ENCODE measurements at places on chromosomes 4 and X.

DNA sequence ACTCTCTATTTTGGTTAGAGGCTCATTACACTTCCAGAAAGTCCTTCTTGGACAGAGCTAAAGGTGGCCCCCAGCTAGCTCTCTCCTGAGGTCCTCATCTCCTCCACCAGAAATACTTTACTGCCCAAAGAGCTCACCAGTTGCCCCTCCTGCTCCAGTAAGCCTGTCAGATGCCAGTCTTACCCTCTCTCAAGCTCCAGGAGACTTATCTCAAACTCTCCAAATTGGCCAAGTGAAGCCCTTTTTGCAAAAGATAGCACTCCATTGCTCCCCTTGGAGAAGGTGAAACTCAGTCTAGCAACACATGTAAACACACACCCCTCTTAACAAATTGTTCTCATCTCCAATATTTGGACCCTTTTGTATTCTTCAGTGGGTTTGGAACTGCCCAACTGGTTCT lies 128.5 kb downstream of the ZNF330 start:
- DNase-seq = no peak

DNA sequence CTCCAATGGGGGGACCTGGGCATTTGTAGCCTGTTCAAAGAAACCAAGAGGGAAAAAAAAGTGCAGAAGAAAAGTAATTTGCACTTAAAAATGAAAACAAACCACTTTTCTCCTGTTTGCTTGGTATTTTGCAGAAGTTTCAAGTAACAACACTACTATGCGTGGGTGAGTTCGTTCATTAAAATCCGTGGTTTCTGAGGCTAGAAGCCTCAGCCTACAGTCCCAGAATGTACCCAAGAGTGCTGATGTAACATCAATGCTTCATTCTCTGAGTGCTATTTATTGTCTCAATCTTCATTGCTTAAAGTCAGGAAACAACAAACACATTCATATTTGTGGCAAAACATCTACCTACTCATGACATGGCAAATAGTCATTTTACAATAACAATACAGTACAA lies 29.2 kb downstream of the LGI2 start:
- no peak for DNase-seq

DNA sequence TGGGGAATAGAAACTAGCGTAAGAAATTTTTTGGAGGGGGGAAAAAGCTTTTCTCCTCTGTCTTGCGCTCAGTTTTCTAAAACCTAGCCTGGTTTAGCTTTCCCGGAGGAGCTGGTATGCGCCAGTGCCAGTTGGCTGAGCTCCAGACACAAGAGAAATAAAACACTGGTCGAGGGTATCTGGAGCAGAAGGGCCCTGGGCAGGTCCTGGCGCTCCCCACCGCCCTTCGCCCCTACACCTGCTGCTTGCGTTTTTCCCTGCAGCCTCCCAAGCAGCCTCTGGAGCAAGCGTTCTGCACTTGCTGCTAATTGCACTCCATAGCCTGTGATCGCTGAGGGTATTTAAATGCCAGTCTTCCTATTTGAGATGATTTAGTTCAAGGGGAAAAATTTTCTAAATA lies 816 bp downstream of the EREG start:
- DNase-seq = peak; percentile 7

- DNase-seq = no peak
Measured at GRCh38 chr4:165621983-165622382, 243.2 kb downstream of the CPE start.

DNA sequence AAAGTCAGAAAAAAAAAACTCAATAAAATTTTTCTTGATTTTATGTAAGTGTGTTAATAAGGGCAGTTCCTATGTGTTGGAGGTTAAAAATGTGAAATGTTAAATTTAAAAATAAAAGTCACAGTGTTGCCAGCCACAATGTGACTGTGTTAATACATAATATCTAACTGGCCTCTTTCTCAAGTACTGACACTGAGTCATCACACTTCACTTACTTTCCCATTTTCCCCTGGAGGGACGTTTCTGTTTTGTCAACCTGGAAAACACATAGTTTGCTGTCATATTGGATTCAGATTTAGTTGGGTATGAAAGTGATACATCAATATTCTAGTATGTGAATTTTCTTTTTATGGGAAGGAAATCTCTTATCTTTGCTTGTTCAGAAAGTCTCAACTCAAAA lies 46.4 kb downstream of the ARHGEF38 start:
- no peak for DNase-seq

DNA sequence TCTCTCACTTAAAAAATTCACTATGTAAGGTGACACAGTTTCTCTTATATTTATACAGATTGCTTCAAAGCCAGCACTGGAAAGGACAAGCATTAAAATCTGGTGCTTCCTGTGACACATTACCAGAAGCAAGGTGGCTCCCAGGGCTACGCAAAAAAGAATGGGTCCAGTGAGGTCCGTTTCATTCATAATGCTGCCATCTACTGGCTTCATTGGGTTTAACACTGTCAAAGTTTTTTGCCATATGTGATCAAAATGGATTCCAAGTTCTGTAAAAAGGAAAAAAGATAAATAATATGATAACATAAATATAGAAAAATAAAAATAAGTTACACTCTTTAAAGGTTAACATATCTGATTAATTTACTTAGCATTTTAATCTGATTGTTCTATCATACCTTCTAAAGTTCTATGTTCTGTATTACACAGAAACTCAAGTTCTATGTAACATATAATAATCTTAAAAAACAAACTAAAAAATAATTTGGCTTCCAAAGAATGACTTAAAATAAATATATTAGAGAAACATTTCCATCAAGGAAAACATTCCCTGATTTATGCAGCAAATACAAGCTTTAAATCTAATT lies 22.1 kb downstream of the YIPF7 start:
- DNase-seq = peak; percentile 47

DNA sequence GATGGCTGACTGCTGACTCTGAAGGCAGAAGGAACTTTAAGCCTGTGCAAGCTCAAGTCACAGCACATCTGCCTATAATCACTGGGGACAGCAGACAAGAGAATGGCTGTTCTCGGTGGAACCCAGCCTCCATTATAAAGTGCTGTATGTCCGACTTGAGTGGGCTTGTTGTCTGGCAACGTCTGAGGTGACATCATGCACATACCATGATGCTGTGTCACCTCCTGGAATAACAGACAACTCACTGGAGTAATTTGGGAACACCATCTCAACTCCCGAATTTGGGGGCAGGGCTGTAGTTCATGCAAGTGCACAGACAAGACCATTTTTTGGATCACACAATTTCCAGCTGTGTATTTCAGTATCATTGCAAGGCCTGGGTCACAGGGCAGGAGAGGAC lies 59.8 kb upstream of the GPM6B start:
- DNase-seq = no peak

GRCh38 chr4:185165605-185166063 lies 22.6 kb downstream of the SLC25A4 start:
- DNase-seq = no peak

DNA sequence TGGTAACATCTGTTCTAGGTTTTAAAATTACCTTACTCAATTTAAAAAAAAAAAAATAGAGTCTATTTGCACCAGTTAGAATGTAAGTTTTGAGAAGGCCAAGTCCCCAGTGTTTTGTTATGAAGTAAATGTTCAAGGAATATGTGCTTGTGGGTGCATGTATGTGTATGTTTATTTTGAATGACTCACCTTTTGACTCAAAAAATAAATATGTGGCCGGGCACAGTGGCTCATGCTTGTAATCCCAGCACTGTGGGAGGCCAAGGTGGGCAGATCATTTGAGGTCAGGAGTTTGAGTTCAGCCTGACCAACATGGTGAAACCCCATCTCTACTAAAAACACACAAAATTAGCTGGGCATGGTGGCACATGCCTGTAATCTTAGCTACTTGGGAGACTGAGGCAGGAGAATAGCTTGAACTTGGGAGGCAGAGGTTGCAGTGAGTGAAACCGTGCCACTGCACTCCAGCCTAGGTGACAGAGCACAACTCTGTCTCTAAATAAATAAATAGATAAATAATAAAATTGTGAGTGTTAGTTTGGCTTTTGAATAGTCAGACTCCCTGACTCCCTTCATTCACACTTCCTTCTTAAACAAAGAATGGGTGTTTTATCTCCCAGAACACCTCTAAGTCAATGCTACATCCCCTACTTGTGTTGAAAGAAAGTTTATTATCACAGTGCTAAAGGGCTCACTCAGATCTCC lies 511.3 kb upstream of the PCDH7 start:
- DNase-seq = no peak

GRCh38 chrX:34734383-34734782 lies 77.3 kb upstream of the TMEM47 start:
- no peak for DNase-seq

GRCh38 chrX:111095974-111096895 lies at the start of gene PAK3:
Gene PAK3, plus strand, starts transcription at chrX:111096191. Its CDS starts 26,913 bp downstream, at chrX:111123104.
- DNase-seq = no peak

DNA sequence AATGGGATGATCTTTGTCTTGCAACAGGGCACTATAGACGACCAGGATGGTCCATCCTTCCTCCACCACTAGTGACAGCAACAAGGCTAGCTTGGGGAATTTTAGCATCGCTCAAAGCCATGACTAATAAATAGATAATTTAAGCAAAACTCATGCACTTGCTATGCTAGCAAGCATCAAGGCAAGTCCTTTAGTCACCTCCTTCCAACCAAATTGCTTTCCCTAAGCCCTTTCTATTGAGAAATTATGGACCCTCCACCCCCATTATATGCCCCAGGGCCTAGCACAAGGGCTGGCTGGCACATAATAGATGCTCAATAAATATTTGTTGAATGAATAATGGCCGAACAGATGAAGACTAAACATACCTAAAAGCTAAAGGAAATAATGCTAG lies 28.6 kb downstream of the SLC16A2 start:
- DNase-seq = no peak

- peak; percentile 18 for DNase-seq
Measured at GRCh38 chr4:175536852-175537453, 275.1 kb downstream of the GPM6A start.

DNA sequence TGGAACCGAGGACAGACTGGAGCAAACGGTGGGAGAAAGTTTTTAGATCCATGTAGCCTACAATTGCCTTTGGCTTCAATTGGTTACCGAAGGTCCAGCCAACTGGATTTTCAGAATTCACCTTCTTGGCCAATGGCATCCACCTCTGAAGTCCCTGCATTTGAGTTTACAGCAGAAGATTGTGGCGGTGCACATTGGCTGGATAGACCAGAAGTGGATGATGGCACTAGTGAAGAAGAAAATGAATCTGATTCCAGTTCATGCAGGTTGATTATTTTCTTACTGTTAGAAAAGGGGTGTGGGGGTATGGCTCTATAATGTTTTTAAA lies 702 bp downstream of the KLHL5 start:
- DNase-seq = no peak

DNA sequence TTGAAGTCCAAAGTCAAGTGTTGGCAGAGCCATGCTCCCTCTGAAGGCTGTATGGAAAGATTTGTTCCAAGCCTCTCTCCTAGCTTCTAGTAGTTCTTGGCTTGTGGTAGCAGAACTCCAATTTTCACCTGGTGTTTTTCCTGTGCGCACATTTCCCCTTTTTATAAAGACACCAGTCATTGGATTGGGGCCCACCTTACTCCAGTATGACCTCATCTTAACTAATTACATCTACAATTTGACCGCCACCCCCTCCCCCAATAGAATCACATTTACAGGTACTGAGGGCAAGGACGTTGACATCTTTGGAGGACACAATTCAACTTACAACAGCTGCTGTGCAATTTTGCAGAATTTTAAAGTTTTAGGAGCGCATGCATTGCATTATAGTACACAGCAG lies 16.8 kb downstream of the RAB39B start:
- DNase-seq = no peak

DNA sequence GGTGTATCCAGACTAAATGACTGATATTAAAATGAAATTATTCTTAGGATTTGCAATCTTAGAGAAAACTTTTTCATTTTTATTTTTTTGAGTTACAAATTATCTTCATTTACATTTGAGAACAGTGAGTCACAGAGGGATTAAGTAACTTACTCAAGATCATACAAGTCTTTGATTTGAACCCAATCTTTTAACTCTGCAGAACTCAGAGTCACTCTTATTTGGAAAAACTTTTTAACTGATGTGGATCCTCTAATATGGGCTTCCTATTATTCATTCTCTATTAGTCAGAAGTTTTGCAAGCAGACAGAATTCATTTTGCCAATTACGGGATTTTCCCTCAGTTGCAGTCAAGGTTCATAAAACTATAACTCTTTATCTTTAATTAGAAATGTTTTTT lies 20.1 kb downstream of the HPRT1 start:
- DNase-seq = no peak

DNA sequence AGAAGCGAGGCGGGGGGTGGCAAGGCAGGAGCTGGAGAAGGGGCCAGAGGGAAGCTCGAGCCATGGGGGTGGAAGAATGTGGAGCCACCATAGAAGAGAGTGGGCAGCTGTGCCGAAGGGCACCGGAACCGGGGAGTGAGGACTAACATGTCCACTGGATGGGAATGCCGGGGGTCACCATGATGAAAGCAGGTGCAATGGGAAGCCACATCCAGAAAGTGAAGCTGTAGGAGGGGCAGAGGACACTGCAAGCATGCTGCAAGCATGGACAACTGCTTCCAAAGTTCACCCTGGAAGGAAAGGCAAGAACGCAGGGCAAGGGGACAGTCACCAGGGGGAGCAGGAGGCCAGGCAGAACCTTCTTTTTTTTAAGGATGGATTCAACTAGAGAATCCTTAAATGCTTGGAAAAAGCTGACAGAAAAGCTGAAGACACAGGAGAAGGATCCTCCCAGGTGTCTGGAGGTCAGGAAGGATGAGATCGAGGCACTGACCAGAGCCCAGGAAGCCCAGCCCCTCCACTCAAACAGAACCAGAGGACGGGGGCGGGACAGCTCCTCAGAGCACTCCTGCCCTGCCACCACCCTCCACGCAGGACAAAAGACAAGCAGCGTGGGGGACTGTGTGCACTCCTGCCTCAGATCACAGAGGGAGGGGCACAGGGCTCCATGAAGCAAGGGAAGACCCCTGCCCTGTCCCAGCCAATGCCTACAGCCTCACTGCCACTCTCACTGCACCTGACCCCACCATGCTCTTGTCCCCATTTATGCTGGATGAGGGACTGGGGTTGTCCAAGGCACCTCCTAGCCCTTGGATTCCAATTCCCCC lies 169.2 kb downstream of the AFAP1 start:
- no peak for DNase-seq

DNA sequence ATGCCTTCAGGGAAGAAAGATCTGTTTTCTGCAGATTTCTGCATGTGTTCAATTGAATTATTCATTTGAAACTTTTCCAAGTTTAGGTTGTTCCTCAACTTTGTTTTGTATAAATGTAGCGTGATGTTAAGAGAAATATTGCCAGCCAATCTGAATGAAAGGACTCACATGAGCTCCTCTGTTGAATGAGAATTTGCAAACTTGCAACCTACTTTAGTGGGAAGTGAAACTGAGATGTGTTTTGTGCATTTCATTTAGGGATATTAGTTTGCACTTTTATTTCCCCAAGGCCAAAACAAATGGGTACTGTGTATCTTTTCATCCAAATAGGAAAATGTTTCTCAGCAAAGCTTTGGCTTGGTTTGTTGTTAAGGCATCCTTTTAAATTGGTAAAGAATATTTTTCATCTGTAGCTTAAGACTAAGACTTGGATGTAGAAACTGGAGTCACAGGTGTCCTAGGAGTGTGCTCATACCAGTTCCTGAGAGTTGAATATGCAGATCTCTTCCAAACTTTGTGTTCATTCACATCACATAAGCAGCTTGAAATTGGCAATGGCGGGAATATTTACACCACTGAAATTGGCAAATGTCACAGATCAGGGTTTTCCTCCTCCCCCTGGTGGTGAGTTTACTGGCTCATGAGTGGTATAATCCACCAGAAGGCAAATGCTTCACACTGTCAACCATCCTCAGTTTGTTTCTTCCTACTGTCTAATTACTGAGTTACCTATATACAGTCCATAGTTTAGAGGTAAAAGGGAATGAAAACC lies 193.6 kb upstream of the BANK1 start:
- peak; percentile 75 for DNase-seq

Data from NCI-H446 treated with DMSO at 0.1 percent for 48 hours (cell line).